Panc1 (cell line): ENCODE measurements at places on chromosomes 16 and 17. TPM values are rescaled to one million over a fixed set of nuclear protein-coding genes. Genes with fewer than 3 reads are reported as not detected.

Gene SLC16A5
- total RNA-seq: 46.6 TPM

GRCh38 chr16:70778901-70779309 lies 22.1 kb downstream of the VAC14 start:
- H3K36me3 ChIP-seq: no peaks in the 10 kb centered on the region; the same call in 1 of the 2 replicates
- no peak overlapping the region for H3K4me3 ChIP-seq
- H3K4me1 ChIP-seq: no peaks in the 10 kb centered on the region
- no peaks in the 10 kb centered on the region for H3K27me3 ChIP-seq

GRCh38 chr16:78866521-78866920 lies 734.0 kb downstream of the MAF start:
- H3K27me3 ChIP-seq: no peaks in the 10 kb centered on the region
- H3K4me1 ChIP-seq: no peaks in the 10 kb centered on the region
- no peaks in the 10 kb centered on the region for H3K36me3 ChIP-seq
- H3K27ac ChIP-seq: no peak overlapping the region

DNA sequence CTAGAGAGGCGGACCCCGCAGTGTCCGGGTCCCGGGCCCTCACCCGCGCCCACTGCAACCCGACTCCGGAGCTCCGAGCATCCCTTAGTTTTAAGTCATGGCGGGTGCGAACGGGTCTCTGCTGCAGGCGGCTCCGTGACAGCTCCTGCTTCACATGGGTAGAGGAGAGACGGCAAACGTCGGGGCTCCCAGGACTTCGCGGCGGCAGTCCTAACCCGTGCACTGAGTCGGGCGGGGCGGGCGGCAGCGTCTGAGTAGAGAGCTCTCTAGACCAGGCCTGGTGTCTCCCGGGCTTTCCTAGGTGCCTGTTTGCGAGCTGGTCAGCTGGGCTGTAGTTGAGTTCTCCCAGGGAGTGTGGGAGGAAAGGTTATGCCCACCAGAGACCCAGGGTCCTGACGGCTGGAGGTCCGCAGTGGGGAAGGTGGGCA lies 345 bp downstream of the TSC2 start:
- H3K4me1 ChIP-seq: peaks cover 12% of the 10 kb centered on the region
- no peaks in the 10 kb centered on the region for H3K27me3 ChIP-seq
- DNase-seq: no peak
- H3K27ac ChIP-seq: peak overlapping the region; percentile 84
